NCI-H1417 (cell line): ENCODE measurements at places on chromosomes 16 and 17.

GRCh38 chr17:903691-904481, 75.7 kb downstream of the NXN start:
- DNase-seq, result no peak

GRCh38 chr16:81517629-81518438, 73.2 kb downstream of the CMIP start:
- DNase-seq, result no peak

DNA sequence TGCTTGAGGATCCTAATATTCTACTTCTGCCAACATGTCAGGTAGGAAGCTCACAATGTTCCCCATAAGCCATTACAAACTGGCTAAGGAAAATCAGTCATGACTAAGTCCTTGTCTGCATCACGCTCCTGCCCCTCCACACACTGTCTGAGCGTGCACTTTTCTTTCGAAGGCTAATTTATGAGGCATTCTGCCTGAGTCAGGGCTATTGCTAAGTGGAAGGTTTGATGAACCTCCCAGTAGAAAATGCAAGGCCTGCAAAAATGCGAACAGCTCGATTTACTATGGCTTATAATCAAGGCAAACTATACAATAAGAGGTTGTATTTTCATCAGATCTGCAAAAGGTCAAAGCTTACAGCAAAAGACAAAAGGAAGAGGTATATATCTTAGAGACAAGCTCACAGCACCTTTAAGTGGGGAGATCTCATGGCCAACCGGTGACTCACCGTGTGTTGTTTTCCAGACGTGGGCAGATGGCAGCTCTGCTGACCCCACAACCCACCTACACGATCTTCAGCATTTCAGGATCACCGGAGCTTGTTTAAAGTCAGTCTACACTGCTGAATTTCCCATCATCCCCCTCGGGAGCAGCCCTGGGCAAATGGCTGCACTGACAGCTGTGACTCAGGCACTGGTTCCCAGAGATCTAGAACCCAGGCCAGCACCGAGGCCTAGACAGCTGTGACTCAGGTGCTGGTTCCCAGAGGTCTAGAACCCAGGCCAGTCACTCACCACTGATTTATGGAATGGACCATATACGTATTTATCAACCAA, 26.1 kb downstream of the MEAK7 start:
- DNase-seq, result no peak

GRCh38 chr16:57984443-57985203, 13.7 kb upstream of the CNGB1 start:
- DNase-seq, result no peak

GRCh38 chr17:60106340-60107059, 27.8 kb upstream of the HEATR6 start:
- no peak for DNase-seq

DNA sequence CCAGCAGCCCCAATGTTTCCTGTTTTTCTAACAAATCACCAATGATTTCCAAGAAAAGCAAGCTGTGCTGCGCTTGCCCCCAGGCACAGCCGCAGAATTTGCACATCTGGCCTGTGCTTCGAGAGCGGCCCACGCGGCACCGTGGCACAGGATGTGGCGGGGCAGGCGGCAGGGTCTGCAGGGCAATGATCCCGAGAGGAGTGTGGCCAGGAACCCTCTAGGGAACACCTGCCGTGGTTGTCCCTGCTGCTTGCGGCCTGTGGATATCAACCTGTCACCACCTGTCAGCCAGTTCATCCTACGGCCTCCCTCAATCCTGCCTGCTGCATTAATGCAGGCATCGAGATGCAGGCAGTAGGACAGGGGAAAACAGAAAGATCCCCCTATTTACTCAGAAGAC, 24.0 kb downstream of the PIK3R5 start:
- no peak for DNase-seq

- DNase-seq, result no peak
These were observed 91.8 kb downstream of the FOXL1 start for GRCh38 chr16:86669937-86670749.

- DNase-seq, result no peak
These were observed 29.8 kb upstream of the ACSF3 start for GRCh38 chr16:89063768-89064320.

GRCh38 chr17:72614476-72614870, 478.0 kb downstream of the SLC39A11 start:
- DNase-seq, result no peak

GRCh38 chr16:46907061-46907774, 23.1 kb downstream of the GPT2 start:
- no peak for DNase-seq

DNA sequence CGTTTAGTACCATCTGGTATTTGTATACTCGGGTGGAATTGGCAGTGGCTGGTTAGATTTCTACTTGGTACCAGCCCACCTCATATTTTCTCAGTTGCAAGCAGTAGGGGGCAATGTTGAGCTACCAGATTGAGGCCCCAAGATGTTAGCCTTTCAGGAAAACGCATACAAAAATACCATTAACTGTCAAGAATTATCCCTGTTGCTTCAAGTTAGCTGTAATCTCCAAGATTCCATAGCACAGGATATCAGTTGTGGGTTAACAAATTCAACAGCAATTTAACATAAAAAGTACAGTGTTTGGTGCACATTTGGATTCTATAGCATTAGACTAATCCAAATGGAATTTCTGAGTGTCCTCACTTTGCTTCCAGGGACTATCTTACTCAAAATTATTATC, 188.2 kb downstream of the FTO start:
- DNase-seq, result peak; percentile 34

- no peak for DNase-seq
These were observed 39.3 kb downstream of the SMPD3 start for GRCh38 chr16:68408967-68409366.

DNA sequence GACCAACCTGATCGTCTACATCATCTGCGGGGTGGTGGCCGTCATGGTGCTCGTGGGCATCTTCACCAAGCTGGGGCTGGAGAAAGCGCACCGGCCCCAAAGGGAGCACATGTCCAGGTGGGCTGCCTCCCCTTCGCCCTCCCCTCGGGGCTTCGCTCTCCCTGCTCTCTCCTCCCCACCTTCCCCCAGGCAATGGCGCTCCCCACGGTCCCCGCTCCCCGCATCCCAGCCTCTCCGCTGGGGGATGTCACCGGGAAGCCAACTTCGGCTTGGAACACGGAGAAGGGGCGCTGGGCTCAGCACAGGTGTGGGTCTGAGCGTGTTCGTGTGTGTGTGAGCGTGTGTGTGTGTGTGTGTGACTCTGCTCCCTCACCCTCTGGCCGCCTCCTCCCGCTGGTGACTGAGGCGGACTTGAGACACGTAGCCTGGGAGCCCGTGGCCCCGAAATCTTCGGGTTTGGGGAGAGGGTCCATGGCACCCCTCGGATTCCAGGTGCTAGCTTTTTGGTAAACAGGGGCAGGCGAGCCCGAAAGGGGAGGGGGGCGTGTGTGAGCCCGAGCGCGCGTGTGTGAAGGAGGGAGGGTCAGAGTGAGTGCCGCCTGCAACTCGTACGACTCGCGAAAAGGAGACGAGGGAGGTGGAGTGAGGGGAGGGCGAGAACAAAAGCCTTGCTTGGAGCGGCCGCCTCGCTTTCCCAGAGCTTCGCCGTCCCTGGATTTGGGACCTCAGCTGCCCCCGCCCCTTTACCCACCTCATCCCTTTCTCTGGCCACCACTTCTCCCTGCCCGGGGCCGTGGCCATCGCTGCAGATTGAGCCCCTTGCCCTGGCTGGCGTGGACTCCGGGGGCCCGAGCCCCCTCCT, 1.3 kb downstream of the SHISA9 start:
- peak; percentile 47 for DNase-seq

GRCh38 chr17:48630925-48631692, 5.0 kb upstream of the HOXB9 start:
- DNase-seq, result no peak

DNA sequence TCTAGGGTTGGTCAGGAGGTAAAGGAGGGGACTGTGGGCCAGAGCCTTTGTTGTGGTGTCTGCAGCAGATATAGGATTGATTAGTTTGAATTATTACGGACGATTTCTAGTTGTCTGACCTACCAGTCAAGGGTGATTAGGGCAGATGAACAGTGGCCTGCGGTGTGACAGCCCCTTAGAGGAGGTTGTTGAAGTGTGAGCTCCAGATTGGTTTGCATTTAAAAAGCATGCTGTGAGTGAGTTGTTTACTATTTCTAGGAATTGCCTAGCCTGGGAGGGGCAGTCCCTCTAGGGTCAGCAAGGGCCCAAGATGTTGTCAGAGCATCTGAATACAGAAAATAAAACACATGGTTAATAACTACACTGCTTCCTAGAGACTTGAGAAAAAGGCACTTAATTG, 108.8 kb downstream of the ARHGAP44 start:
- DNase-seq, result no peak

- DNase-seq, result no peak
These were observed 169.8 kb downstream of the MRTFB start for GRCh38 chr16:14240964-14241363.

DNA sequence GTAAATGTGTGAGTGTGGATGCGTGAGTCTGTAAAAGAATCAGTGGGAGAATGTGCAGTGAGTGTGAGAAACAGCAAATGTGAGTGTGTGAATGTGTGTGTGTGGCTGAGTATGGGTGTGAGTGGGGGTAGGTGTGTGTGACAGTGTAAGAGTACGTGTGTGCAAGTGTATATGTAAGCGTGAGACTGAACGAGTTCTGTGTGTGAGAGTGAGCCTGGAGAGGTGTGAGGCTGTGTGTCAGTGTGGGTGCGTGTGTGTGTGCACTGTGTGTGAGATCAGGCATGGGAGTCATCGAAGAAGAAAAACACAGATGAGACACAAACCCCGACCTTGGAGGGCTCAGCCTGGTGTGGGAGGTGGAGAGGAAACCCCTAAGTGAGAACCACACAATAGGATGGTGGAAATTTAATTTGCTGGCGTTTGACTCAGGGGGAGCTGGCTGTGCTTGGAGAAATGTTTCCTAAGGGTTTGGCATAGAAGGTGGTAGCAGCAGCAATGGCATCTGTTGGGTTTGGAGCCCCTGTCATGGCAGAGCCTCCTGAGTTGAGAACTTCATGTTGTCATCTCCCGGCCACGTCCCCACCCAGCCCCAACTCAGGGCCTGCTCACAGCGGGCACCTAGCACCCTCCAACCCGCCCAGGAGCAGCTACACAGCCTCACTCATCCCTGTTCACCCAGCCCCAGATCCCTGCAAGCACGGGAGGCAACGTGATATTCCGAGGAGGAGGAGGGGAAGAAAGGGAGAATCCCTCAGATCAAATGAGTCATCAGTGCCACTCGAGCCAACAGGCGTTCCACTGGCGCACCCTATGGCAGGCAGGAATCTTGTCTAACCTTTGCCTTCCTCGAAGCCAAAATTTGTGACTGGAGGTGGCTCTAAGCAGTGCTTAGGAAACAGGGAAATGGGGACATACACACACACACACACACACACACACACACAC, 14.3 kb upstream of the NUBP1 start:
- DNase-seq, result no peak

DNA sequence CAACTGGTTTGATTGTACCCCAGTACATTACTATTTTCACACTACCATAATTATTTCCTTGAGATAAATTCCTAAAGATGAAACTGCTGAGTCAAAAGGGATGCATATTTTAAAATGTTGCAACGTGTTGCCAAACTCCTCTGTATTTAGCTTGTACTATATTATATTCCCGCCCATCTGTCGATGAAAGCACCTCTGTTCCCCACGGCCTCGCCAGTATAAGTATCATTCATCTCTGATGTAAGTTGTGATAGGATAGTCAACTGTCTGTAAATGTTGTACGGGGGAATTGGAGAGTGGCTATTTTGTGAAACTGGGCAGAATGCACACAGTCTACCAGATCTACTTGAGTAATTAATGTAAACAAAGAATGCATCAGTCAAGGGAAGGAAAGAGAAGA, 47.7 kb upstream of the TNRC6A start:
- DNase-seq, result no peak

- no peak for DNase-seq
These were observed 50.3 kb downstream of the RPH3AL start for GRCh38 chr17:302300-302698.

DNA sequence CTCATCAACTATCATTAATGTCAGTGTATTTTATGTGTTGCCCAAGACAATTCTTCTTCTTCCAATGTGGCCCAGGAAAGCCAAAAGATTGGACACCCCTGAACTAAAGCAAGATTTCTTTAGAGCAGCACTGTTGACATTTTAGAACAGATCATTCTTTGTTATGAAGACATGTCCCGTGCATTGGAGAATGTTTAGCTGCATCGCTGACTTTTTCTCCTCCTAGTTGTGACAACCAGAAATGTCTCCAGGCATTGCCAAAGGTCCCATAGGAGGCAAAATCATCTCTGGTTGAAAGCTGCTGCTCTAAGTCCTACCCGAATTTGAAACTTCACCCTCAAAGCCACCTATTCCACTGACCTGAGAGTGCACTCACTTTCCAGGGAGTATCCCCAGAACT, 62.7 kb upstream of the IRX6 start:
- DNase-seq, result no peak

- DNase-seq, result no peak
These were observed 61.2 kb upstream of the RPH3AL start for GRCh38 chr17:413706-414380.

- DNase-seq, result no peak
These were observed 217.4 kb upstream of the TNRC6C start for GRCh38 chr17:77741109-77741508.

DNA sequence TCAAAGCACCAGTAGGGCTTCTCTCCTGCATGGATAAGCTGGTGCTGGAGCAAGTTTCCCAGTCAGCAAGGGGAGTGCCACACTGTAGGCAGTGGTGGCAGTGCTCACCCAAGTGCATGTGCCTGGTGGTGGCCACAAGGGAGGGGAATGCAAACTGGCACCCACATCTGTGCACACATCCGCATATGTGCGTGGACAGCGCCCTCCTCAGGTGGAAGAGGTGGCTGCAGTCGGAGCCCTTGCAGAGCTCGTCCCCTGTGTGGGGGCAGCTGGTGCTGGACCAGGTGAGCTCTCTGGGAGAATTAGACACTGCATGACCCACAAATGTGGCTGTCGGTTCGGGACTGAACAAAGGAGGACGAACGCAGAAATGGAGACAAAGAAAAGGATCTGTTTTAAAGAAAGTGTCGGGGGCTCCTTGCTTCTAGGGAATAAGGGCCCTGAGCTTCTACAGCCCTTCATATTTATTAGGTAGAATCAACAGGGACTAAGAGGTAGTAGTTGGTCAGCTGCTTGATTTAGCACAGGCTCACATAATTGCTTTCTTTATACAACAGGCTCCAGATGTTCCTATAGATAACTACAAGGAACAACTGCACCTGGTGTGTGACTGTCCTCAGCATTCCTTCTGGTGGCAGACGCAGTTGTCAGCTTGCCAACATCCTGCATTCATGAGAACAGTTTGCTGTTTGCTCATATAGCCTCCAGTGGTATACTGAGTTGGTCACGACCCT, 5.3 kb upstream of the ZNF689 start:
- no peak for DNase-seq

- DNase-seq, result no peak
These were observed 17.0 kb upstream of the THAP11 start for GRCh38 chr16:67825119-67825518.

GRCh38 chr16:73204359-73205152, 156.6 kb upstream of the ZFHX3 start:
- no peak for DNase-seq

DNA sequence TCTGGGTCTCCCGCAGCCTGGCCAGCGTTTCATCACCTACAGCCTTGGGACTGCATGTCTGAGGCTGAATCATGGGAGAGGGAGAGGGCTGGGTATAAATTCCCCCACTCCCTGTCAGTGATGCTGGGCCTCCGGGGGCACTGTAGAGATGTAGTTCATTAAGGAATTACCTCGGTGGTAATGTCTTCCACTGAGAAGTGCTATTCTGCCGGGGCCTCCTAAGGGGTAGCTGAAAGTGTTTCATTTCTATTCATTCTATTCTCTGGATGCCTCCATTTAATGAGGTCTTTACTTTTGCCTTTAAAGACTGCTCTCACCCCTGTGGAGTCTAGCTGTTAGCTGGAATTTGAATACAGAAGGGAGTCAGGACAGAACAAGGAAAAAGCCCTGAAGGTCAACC, 116.4 kb upstream of the HS3ST4 start:
- DNase-seq, result no peak
